ENCODE measurements at places on chromosomes 12 and 14.

DNA sequence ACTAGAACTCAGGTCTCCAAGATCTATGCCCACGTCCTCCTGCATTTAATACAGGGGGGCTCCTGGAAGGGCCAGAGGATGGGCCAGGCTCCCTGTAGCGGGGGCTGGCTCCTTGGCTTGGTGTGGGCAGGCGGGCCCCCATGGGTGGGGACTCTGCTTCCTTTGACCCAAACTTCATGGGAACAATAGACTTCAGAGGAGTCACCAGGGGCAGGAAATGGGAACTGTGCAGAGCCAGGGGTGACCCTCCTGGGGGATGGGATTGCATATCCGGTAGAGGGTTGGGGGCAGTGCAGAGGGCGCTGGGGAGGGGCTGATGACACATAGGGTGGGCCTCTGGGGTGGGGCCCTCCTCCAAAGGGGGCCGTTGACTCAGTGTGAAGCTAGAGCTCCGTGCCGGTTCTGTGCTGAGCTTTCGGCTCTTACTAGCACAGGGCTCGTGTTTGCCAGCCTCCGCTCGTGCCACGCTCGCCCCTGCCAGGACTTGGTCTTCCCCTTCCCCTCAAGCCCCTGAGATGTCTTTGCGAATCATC lies 4.6 kb downstream of the TEAD4 start:
- no peak for DNase-seq

DNA sequence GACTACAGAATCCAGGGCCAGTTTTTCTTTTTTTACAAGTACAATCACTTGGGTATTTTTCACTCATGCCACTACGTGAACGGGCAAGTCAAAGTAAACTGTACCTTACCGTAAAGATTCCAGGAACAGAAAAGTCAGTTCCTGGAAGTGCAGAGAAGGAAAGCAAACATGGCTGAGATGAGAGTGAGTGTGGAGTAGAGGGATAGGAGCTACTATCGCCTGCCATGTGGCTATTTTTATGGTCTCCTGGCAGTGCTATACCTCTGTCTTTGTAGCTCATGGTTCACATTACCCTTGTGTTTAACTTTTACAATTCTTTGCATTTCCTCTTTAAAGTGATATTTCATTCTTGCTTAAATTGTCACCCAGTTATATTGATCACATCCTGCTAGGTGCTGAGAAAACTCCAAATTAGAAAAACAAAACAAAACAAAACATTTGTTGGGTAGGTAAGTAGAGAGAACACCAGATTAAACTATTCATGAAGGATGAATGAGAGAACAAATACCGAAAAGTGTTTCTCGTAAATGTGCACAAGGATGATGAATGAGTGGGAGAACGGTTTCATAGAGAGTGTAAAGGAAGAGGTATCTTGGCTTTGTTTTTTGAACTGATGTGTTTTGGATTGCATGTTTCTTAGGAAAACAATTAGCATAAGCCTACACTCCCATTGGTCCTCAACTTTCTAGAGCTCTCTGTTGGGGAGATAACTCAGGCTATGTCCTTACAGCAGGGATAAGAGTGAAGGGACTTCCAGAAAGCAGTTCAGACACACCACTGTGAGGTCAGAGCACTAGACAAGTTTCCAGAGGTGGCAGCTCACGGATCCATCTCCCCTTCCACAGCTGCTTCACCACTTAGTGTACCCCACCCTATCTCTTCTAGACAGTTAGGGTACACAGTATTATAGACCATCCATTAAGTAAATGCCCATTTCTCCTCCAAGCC lies 163.7 kb downstream of the IPO8 start:
- DNase-seq: no peak

GRCh38 chr12:22656376-22656775 lies 31.4 kb downstream of the ETNK1 start:
- DNase-seq: no peak

DNA sequence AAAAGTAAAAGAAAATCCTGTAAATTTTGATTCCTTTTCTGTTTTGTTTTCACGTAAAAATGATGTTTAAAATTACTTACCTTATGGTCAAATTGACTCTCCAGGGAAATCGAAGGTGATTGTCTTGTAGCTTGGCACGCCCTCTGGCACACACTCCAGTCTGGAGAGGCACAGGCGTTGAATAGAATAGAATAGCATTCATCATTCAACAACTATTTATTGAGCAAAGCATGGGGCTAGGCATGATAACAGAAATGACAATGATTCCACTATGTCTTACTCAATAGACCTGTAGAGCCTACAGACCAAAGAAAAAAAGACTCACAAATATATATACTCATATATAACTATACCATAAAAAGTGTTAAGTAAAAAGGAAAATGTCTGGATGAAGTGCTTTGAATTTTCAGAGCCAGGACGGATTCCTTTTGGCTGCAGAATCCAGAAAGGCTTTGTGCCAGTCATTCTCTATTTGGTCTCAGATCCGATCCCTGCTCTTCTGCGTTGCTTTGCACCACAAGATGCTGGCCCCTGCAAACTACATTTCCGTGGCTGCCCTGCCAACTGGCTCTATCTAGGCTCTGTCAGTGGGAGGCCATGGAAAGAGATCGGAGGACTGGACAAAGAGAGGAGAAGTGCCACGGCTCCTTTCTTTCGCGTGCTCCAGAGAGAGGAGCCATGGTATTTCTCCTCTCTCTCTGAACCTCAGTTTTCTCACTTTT lies 231.8 kb downstream of the CRADD start:
- DNase-seq: no peak

DNA sequence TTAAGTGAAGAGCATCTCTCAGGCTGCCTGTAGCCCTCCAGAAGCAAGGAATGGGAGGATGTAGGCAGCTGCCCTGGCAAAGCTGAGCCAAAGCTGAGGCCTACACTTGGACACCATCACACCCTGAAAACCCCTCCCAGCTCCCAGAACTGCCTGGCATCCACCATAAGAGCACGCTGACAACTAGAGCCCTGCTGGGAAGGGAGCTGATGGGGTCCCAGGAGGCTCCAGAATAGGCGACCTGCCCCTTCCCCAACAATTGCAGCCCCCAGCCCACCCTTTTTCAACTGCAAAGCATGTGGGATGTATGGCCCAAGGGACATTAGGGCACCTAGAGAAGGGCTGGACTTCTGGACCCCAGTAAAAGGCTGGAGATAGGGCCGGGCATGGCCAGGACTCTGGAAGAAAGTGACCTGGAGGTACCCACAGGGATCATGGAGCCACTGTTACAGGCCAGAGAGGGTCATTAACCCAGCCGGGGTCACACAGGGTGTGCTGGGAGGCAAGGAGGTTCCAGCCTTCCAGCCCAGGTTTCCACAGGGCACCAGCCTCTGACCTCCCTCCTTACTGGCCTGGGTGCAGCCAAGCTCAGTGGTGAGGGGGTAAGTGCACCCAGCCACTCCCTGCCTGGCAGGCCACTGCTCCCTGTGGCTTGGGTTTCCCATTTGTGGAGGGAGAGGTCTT lies 27.8 kb downstream of the FAM222A start:
- no peak for DNase-seq

GRCh38 chr14:52846591-52846990 lies 55.2 kb upstream of the GNPNAT1 start:
- DNase-seq: no peak

- no peak for DNase-seq
These were observed 49.8 kb downstream of the CCDC85C start for GRCh38 chr14:99554184-99554583.

GRCh38 chr12:91126516-91126915 lies 15.2 kb upstream of the LUM start:
- no peak for DNase-seq

GRCh38 chr12:70251661-70252060 lies 8.4 kb downstream of the CNOT2 start:
- DNase-seq: no peak

DNA sequence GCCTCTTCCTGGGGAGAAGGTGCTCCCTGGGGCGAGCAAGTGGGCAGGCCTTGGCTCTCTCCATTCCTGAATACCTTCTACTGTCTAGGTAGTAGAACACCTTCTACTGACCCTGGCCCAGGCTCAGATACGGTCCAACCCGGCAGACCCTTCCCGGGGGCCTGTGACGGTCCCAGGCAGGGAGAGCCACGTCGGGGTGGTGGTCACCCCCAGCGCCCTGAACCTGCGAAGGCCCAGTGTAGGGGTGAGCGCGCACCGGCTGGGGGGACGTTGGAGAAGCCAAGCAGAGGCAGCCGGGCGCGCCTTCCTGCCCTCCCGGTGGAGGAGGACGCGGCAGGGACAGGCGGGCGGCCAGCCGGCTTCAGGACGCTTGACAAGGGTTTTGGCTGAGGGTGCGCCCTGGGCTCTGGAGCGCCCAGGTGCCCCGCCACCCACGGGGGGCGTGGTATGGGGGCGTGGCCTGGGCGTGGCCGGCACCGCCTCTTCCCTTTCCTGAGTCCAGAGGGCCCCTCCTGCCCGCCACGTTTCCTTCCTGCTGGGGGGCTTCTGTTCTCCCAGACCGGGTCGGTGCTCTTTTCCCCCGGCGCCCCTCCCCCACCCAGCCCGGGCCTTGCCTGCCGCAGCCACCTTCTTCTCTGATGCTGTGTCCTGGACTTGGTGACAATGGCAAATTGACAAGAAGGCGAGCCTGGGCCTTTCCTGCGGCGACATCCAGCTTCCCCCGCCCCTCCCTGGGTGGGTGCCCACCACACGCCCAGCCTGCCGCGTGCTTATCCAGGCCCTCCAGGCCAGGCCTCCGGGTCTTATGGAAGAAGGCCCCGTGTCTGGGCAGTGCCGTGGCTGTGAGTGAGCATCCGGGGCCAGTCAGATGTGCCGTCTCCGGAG lies 24.5 kb upstream of the PPP1R13B start:
- DNase-seq: no peak

DNA sequence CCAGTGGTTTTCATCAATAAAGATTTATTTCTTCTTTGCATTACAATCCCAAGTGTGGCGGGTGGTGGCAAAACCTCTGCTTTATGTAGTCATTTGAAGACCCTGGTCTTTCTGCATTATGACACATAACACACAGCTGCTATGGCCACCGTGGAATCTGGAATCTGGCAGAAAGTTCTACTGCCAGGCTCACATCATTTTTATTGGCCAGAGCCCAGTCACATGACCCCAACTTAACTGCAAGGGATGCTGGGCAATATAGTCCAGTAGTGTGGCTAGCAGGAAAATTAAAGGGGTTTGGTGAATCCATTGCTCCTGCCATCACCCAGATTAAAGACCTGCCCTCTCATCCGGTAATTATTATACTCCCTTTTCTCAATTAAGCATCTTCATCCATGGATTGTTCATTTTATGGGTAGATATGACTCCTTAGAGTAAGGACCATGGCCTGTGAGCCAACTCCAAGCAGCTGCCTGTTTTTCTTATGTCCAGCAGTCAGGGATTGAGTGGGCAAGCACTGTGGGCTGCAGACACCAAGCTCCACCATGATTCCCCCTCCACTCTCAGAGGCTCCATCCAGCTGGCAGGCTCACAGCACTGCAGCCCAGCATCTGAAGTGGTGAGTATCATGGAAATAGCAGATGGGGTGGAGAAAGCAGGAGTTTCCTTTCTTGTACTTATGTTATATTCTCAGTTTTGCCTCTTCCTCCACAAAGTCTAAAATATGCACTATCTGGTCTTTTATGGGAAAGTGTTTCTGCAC lies 1030.7 kb downstream of the AACS start:
- no peak for DNase-seq

- no peak for DNase-seq
These were observed 234.4 kb upstream of the PRKD1 start for GRCh38 chr14:30162066-30162465.

DNA sequence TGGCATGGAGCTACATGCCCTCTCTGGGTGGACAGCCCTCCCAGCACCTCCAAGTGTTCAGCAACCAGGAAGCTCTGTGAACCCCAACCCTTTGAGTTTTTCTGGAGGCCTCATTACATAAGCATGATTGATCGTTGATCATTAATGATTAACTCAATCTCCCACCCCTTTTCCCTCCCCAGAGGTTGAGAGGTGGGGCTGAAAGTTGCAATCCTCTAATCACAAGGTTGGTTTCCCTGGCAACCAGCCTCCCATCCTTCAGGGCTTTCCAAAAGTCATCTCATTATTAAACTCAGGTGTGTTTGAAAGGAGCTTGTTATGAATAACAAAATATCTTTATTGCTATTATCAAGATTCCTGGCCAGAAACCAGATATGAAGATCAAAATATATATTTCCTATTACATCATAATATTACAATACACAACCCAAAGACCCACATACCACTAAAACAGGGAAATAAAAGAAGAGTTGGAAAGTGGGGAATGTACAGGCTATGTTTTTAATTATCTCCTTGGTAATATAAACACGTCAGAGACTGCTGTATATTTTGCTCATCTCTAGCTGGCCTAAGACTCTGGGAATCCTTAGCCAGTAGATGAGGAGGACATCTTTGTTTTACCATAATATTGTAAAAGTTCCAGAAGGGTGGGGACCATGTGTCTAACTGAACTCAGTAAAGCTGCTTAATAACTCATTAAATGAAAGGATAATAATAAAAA lies 73.6 kb downstream of the SSPN start:
- no peak for DNase-seq

- DNase-seq: no peak
These were observed 13.7 kb downstream of the DDX54 start for GRCh38 chr12:113171543-113171942.

DNA sequence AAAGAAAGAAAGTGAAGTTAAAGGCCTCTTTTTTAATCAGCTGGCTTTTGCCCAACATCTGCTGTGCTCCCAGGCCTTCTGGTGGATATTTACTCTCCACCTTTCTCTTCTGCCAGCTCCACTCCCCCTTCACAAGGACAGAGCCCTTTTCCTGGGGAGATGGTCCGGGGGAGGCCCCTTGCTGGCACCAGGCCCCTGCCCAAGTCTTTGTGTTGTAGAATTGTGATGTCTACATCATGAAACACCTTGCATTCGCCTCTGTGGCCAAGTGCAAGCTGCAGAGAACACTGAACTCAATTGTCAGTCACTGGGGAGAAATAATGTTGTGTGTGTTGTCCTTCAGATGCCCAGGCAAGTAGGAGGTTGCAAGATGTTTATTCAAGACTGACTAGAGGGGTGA lies 150.3 kb downstream of the DPF3 start:
- no peak for DNase-seq

DNA sequence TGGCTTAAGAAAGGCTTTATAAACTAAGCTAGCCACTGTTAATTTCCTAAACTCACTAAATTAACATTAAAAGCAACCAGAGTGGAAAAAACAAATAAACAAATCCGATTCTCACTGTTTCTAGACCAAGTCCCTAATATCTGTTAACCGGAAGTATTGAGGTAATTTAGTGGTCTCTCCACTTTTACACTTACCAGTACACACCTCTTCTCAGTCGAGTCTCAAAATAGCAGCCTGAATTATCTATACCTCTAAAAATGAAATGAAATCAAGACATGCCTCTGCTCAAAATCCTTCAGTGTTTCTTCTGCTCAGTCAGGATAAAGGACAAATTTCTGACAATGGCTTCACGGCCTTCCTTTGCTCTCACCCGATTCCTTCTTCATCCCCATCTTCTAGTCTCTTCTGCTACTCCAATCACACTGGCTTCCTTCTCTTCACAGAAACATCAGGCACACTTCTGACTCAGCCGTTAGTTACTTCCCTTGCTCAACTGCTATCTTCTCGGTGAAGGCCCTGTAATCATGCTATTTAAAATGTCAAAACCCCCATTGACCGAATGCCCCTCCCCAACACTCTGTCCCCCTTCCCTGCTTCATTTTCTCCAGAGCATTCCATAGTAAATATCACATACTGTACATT lies 161.3 kb downstream of the KITLG start:
- DNase-seq: no peak

GRCh38 chr14:92597906-92598905 lies 84.6 kb downstream of the RIN3 start:
- no peak for DNase-seq
